Ovary (tissue), 10 donors: ENCODE measurements at places on chromosomes 13 and 19. TPM values are rescaled to one million over a fixed set of nuclear protein-coding genes. Genes with fewer than 3 reads are reported as not detected.
A peak's percentile ranks its signal among the peaks of the same experiment; 100 is the strongest.

Gene URAD
- polyA plus RNA-seq: not detected

Gene CYP4F12
- 4.0 TPM for polyA plus RNA-seq

Gene ZNF728
- 1.2 TPM for polyA plus RNA-seq

Gene ZNF85
- 8.7 TPM for polyA plus RNA-seq

Gene ZNF723
- polyA plus RNA-seq: not detected

- no peak for DNase-seq
Observed at GRCh38 chr13:104357174-104357573, 1291.0 kb upstream of the SLC10A2 start.

DNA sequence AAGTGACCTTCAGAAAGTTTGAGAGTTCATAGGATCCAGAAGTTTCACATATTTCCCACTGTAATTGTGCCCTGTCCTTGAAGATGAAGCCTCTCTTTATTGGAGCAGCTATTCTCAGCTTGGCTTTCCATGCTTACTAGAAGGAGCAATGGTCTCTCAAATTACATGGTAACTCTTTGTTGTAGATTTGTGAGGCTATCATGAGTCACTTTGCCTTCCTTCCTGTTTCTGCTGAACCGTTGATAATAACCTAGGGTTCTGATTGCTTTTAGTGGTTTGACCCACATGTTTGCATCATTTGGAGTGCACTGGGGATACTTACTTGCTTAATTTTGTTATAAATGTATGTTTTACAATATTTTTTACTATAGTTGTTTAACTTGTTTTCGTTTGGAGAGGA is 772.9 kb upstream of the SLITRK6 start:
- DNase-seq: no peak

GRCh38 chr19:43464134-43464775 is 1.2 kb downstream of the LYPD3 start:
- DNase-seq: peak; percentile 89

- DNase-seq: no peak
Observed at GRCh38 chr19:35797663-35798062, 15.0 kb downstream of the PRODH2 start.
